NCI-H2029 treated with DMSO at 0.1 percent for 48 hours (cell line): ENCODE measurements at places on chromosomes 5 and 9.

GRCh38 chr9:28121366-28121765 is 548.1 kb upstream of the C9orf72 start:
- DNase-seq: no peak

GRCh38 chr5:132663771-132664695 is 6.1 kb downstream of the IL13 start:
- DNase-seq: no peak

DNA sequence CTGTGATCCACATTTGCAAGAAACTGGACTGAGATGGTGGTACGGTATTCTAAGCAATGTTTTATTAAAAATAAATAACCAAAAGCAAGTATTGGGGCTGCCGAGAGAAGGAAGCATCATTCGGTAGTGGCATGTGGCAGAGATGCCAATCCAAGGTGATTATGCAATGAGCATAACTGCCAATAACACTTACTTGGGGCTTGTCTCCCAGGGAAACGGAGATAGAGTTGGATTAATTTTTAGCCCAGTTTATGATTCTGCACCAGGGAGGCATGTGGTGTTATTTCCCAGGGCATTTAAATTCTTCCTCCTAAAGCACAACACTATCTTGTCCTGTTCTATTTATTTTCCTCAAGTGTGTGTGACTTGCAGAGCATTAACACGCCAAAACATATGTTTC is 17.9 kb downstream of the SLC24A2 start:
- no peak for DNase-seq

DNA sequence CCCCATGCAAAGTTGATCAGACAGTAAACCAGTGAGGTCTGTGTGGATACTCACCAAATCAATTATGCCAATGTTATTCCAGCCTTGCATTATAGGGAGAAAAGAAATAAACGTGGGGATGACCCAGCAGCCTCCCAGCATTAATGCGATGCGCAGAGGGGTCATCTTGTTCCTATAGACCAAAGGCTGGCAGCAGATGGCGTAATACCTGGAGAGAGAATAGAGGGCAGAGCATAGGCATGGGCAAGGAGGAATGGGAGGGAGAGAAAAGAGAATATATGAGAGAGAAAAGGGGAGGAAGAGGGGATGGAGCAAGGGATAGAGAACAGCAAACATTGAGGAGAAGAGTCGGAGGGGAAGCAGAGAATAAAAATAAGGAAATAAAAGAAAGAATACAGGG is 131.2 kb downstream of the HTR4 start:
- no peak for DNase-seq

- DNase-seq: no peak
Measured at GRCh38 chr9:18261181-18261580, 212.8 kb upstream of the ADAMTSL1 start.

DNA sequence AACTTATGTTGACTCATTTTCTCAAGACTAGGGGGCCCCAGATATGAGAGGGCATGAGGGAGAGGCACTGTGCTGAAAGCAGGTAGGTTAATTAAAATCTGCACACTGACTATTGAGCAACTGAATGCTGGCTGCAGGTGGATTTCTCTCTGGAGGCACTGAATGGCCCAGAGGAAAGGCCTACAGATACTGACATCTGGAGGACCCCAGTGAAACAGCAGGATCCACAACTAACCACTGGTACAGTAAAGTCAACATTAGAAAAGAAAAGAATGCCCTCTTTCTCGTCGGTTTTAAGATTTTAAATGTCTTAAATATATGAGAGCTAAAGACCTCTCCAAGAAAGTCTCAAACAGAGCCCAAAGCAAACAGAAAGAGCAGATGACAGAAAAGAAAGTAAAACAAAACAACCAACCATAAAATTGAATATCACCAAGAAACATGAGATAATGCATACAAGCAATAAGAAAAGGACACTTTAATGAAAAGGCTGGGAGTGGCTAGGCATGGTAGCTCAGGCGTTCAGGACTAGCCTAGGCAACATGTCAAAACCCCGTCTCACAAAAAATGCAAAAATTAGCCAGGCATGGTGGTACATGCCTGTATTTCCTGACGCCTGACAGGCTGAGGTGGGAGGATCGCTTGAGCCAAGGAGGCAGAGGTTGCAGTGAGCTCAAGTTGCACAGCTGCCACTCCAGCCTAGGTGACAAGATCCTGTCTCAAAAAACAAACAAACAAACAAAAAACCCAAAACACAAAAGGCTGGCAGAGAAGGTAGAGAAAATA is 43.3 kb downstream of the PUM3 start:
- no peak for DNase-seq

DNA sequence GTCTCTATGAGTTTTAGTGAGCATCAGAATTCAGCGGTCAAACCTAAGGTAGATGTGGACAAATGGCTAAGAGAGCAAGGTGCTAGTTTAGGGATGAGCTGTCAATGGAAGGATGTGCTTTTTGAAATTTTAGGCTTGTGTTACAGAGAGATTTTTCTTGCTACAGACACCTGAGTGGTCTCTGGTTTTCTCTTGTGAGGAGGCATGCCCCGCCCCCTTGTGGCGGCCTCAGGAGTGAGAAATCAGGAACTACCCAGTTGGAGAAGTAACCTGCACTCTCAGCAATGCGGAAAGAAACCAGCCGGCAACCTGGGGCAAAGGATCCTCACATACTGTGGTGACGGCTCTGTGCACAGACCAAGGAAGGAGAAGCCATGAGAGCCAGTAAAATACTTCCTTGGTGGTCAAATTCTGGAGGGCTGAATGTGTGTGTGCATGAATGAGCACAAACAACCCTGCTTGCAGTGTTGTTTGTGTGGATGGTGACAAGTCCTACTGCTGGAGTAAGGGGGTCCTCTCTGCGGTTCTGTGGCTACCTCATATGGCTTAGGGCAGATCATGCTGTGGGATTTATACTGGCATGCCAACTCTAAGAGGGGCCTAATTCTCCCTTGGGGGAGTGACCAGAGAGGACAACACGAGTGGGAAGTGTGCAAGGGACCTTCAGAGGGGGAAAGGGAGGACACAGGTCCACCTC is 16.7 kb upstream of the HSD17B4 start:
- no peak for DNase-seq

DNA sequence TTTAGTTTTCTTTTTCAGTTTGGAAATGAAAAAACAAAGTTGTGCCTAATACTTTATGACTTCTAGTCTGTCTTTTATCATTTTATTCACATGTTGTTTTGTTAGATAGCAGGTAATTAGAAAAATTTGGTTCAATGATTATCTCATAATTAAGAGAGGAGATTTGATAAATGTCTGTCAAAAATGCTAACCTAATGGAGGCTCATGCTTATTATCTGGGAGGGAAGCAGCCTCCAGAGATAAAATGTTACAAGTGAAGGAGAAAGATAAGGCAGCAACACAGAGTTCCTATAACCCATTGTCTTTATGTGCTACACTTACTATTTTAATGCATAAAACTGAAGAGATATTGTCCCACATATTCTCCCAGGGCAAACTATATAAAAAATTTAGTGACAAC is 53.5 kb downstream of the SLC27A6 start:
- DNase-seq: no peak

DNA sequence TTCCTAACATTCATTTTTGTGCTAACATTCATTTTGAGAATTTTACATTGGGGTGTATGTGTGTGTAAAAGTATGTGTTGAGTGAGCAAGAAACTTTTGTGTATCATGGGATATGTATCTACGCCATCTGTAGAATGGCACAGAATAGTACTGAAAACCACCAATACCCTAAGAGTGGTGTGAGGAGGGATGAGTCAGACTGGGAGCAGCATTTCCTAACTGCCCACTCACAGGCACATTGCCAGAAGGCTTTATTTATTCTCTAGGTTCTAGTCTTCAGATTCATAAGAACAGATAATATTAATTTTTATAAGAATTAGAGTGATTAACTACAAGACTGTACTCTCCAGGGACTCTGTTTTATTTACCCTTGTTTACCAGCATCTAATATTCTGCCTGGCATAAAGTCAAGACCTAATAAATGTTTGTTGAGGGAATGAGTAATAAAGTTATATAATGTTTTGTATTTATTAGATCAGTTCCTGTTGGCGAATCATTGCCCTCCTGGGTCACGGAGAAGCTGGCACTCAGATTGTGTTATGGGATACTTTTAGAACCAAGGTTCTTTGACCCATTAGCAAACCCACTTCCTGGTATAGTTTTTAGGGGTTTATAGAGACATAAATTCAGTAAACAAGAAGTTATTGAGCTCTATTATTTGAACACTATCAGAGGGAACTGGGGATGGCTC is 159.1 kb upstream of the PPP2R2B start:
- DNase-seq: peak; percentile 13

DNA sequence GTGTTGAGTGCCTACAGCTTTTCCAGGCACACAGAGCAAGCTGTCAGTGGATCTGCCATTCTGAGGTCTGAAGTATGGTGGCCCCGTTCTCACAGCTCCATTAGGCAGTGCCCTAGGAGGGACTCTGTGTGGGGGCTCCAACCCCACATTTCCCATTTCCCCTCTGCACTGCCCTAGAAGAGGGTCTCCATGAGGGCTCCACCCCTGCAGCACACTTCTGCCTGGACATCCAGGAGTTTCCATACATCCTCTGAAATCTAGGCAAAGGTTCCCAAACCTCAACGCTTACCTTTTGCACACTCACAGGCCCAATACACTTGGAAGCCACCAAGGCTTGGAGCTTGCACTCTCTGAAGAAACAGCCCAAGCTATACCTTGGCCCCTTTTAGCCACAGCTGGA is 131.3 kb downstream of the DEPDC1B start:
- no peak for DNase-seq

GRCh38 chr9:2771661-2772060 is 54.4 kb downstream of the KCNV2 start:
- no peak for DNase-seq

GRCh38 chr9:118455788-118456187 is 751.6 kb downstream of the TLR4 start:
- no peak for DNase-seq

DNA sequence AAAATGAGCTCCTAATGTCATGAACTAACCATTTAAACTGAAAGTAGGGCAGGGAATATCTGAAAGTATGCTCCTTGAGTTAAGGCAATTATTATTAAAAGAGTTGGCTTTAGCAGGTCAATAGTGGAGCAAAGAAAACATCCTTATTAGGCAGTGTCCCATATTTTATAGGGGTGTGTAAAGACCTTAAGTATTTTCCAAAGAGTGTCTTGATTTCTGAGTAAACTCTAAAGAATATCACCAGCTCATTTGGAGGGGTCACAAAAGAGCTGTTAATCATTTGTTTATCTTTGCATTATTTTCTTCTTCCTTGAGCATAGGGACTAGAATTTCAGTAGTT is 109.3 kb downstream of the MUSK start:
- no peak for DNase-seq

DNA sequence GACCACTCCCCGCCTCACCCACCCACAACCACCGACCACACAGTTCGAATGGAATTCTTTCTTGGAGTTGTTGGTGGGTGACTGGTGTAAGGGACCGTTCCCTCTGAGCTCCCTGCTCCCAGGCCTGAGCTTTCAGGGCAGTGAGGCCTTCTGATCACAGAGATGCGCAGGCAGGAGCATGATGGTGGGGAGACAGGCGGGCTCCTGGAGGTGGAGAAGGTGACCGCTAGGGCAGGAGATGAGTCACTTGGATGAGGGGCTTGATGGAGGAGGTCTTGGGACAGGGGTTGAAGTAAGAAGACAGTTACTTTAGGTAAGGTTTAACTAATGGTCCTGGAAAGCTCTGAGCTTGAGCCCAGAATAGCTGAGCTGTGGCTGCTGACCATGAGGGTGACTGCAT is 88.5 kb downstream of the HSPA4 start:
- no peak for DNase-seq

- DNase-seq: no peak
Measured at GRCh38 chr5:61329550-61330128, 2.4 kb upstream of the ZSWIM6 start.

DNA sequence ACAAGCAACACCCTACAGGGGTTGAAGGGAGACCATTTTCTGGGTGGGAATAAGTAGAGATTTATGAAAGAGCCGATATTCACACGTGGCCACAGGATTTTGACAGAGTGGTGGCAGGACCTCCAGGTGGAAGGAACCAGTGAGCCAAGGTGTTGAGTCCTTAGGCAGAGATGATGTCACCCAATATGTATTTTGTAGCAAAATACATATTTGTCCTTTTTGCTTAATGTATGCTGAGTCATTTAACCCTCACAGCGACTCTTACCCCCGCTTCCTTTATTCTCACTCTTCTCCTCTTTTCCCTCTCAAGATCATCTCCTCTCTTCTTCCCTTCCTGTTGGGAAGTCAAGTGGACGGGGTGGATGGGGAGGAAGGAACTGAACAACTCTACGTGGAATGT is 215.7 kb upstream of the S1PR3 start:
- DNase-seq: no peak

DNA sequence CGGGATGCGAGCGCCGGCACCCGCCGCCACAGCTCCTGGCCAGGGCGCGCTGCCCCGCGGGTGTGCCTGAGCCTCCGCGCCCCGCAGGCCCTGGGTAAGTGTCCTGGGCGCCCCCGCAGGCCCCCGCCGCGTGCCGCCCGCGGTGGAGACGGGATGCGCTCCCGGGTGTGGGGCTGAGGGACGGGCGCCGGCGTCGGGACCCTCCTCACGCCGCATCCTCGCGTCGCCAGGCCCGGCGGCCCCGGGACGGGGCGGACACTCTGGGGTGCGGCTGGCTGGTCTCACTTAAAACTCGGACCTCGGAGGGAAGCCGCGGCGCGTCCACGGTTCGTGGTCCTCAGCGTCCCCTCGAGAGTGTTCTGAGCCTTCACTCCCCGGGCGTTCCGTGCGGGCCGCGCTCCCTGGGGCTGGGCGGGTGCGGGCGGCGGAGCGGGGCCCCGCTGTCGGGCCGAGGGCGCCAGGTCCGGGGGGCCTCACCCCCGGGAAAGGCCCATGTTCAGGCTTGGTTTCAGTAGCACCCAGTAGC is 275 bp downstream of the AHRR start:
- DNase-seq: no peak

DNA sequence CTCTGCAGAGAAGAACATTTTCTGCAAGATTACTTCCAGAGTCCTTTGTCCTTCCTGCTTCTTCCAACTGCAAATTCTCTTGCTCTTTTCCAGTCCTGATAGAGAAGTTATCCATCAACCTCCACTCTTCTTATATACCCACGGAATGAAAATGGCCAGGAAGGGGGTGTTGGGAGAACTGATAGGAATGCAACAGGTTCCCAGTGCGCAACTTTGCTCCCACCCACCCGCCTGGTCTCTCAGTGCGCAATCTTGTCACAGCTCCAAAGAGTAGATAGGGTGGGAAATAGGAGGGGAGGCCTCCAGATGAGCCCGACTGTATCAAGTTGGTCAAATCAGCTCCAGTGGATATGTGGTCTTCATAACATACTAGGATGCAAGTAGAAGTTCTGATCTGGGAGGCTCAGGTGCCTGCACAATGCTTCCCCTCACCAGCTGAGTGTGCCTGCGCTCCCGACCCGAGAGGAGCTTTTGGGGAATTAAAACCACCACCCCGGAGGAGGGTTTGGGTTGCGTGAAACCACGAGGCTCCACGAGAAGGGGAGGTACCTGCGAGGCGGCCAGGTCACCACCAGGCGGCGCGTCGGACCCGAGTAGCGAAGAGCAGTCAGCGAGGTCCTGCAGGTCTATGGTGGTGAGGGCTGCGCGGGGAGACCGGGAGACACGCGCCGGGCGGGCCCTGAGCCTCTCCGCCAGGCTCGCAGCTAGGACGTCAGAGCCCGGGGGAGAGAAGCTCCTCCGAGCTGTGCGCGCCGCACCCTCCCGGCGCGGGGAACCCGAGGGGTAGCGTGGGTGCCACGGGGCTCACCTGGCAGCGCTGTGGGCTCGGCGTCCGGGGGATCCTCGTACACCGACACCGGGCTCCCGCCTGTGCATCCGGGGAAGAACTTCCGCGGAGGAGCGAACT is 835 bp downstream of the MCIDAS start:
- DNase-seq: peak; percentile 66
